ENCODE measurements at places on chromosomes 6 and 20.

DNA sequence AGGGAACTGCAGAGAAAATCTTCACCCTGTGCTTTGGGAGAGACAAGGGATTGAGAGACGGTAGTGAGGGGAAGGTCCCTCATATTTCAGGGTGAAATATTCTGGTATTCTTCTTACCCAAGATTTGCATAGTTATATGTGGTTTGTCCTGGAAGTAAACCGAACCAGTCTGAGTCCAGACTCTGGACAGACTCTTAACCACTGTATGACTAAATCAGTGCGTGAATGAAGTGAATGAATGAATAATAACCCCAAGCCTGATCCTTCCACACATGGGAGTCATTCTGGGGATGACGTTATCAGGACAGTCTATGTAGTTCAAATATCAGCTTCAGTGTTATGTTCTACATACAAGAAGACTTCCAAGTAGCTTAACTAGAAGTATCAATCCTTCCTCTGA, 690.7 kb downstream of the KIF16B start:
- DNase-seq: no peak

GRCh38 chr6:80425089-80425823, 318.8 kb downstream of the BCKDHB start:
- no peak for DNase-seq

GRCh38 chr6:20340068-20340848, 61.4 kb upstream of the E2F3 start:
- no peak for DNase-seq

DNA sequence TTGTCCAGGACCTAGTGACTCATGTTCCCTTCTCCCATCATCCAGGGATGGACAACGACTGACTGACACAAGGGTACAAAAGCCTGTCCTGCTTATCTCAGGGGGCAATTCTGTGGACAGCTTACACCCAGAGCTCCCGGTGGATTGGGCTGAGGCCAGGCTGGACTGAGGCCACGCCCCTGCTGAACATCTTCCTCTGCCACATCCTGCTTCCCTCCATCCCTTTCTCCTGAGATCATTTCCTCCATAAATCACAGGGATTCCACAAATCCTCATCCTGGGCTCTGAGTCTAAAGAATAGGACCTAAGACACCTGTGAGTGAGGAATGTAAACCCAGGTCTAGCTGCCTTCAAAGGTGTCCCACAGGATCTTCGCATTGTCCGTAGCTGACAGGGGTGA, 30.4 kb upstream of the RNF24 start:
- DNase-seq: no peak

- DNase-seq: peak; percentile 29
Measured at GRCh38 chr6:135535989-135536414, 38.5 kb upstream of the AHI1 start.

DNA sequence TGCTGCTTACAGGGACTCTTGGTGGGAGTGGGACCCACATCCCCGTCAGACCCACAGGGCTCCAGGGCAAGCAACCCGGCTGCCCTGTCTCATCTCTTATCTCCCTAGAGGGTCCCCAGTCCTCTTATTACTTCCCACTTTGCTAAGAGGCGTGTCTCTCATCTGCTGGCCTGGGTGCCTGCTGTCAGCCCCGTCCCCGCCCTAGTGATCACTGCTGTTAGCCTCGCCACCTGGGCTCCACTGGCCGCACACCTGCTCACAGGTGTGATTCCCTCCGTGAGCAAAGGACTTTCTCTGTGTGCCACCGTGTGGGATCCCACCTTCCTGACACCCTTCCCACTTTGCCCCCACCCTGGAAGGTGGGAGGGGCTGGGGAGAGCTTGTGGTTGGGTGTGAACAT, 57.6 kb downstream of the TCP11 start:
- DNase-seq: no peak

GRCh38 chr6:19998541-19998940, 161.4 kb downstream of the ID4 start:
- no peak for DNase-seq

DNA sequence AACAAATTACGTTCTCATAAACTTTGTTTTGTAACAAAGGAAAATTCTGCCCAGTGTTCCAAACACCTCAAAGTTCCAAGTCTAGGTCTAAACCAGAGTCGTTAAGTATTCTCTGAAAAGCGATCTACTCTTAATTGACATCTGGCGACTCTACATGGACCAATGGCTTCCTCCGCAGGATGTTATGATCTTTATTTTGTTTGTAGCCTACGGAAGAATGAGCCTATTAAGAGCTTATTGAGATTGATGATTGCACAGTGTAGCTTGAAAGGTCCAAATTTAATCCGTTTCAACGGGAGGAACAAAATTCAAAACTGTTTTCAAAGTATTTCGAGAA, 61.1 kb downstream of the FAM217A start:
- DNase-seq: peak; percentile 81

DNA sequence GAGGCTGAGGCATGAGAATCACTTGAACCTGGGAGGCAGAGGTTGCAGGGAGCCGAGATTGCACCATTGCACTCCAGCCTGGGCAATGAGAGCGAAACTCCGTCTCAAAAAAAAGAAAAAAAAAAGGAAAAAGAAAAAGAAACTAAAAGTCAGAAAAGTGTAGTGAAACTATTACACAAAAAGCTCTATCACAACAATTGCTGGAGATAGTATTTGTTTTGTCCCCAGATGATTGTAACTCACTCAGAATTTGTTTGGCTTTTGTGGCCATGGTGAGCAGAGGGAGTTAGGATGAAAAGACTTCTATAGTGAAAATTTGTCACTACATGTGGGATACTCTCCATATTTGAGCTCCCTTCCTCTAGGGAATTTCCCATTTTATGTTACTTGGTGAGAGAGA, 5.2 kb upstream of the GOPC start:
- DNase-seq: no peak

DNA sequence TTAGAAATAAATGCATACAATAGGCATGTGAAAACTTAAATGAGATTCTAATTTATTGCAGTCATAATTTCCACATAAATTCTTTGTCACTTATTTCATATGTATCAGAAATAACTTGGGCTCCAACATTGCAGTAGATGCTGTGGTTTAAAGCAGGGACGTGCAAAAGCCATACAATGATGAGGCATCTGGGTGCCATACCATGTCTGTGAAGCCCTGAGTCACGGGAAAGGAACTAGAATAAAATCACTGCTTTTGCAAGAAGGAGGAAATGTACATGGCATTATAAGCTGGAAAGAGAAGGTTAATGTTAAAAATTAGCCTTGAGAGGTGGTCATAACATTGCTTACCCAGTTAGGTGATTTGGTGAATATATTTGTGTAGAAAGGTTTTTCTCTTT, 180.4 kb downstream of the SASH1 start:
- no peak for DNase-seq

DNA sequence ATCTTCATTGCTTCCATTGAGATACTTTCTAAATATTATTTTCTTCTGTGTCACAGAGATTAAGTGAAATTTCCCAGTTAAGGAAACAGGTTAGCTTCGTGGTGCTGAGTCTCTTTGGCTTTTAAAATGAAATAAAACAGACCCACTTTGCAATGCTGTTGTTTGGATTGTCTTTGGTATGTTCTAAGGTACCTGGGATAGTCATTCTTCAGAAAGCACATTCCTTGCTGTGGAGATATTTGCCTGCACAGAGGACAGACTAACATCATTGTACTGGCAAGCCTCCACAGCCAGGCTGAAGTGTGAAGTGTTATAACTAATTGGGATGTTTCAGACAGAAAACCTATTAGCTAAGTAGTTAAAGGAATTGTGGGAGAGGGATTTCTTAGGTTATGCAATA, 148.8 kb upstream of the EPHA7 start:
- no peak for DNase-seq

GRCh38 chr6:165049362-165049761, 260.0 kb downstream of the C6orf118 start:
- DNase-seq: no peak

DNA sequence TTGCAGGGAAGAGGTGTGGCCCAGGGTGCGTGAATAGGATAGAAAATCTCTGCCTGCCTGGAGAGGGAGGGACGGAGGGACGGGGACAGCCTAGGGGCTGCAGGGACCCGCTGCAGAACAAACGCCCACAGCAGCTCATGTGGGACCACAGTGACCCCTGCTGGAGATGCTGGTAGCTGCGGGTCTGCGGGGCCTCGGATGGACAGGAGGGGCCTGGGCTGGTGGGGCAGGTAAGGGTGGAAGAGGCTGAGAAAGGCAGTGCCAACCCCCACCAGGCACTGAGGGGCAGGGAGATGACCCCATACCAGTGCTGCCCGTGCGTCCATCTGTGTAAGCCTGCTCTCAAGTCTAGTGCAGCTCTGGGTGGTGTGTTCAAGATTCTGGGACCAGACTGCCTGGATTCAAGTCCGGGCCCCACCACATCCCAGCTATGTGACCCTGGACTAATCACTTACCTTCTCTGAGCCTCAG, 39.4 kb downstream of the KIAA1755 start:
- peak; percentile 44 for DNase-seq

DNA sequence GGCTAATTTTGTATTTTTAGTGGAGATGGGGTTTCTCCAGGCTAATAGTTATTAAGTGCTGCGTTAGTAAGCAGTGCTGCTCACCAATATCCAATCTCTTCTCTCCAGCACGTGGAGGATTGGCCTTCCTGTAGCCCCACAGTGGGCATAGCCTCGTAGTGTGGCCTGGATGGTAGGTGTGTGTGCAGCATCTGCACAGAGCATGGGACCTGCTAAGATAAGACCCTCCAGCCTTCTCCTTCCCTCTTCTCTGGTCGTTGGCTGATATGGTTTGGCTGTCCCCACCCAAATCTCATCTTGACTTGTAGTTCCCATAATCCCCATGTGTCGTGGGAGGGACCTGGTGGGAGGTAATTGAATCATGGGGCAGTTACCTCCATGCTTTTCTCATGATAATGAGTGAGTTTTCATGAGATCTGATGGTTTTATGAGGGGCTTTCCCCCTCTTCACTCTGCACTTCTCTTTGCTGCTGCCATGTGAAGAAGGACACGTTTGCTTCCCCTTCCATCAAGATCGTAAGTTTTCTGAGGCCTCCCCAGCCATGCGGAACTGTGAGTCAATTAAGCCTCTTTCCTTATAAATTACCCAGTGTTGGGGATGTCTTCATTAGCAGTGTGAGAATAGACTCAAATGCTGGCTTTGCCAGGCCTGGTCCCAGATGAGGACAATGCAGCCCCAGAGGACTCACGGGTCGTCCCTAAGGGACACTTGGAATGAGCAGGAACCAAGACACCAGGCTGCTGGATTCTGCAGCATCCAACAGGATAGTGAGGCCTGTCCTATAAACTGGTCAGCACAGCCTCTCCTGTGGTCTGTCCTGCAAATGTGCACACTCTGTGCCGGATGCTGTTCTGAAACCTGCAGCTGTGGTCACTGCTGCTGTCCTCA, 63.4 kb upstream of the AFDN start:
- no peak for DNase-seq

DNA sequence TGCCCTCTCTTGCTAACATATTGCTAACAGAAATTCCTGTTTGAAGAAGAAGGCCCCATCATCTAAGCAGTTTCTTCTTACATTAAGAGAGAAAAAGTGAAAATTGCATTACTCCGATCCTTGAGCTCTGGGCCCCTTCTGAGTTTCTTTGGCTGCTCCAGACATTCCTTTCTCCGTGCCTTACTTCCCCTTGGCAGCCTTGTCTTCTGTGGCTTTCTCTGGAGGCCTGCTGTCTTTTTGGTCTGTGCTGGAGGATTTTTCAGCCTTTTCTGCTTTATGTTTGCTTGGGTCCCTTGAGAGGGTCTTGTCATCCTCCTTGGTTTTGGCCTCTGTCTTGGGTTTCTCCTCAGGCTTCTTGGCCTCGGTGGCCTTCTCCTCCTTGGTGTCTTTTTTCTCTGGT, 378.8 kb upstream of the CHD6 start:
- DNase-seq: no peak

GRCh38 chr6:14339711-14340584, 222.4 kb downstream of the CD83 start:
- DNase-seq: no peak

- no peak for DNase-seq
Measured at GRCh38 chr6:124987291-124987690, 25.1 kb downstream of the RNF217 start.

- DNase-seq: peak; percentile 32
Measured at GRCh38 chr20:32474967-32475811, 109.9 kb downstream of the NOL4L start.

DNA sequence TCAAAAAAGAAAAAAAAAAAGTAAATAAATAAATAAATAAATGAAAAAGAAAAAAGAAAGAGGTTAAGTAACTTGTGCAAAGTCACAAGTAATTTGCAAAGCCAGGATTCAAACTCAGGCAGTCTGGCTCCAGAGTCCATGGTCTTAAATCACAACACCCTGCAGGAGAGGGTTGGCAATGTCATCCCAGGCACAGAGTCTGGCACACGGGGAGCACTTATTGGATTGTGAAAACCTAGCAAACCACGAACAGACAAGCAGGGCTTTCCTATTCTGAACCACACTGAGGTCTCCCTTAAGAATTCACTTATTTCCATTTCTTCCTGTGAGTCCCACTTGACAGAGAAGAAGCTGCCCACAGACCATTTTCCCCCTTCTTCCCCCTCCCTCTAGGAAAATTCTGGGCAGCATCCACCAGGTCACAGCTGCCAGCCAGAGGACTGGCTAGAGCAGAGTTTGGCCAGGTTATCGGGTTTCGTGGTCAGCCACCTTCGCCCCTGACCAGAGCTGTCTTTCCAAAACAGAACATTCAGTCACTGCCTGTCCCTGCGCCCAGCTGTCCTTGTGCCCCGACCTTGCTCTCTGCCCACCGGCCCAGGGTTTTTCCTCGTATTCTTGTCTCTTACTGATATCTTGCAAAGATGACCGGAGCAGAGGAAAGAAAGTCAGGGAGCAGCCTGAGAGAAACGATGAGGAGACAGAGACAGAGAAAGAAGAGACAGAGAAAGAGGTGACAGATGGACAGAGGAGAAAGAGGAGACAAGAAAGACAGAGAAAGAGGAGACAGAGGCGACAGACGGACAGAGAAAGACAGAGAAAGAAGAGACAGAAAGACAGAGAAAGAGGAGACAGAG, 106.4 kb upstream of the PTPN1 start:
- DNase-seq: no peak

DNA sequence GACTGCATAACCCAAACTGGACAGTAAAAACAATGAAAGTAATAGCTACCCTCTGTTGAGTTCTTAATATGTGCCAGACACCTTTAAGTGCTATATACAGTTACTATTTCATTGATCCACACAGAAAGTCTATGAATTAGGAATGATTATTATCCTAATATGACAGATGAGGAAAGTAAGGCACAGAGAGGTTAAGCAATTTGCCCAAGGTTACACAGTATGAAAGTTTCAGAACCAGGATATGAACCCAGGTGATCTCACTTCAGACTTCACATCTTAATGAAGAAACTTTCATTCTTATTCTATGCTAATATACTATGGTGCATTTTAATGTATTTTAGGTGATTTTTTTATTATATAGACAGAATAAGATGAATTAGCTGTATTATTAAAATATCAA, 40.6 kb upstream of the RIPPLY2 start:
- no peak for DNase-seq

DNA sequence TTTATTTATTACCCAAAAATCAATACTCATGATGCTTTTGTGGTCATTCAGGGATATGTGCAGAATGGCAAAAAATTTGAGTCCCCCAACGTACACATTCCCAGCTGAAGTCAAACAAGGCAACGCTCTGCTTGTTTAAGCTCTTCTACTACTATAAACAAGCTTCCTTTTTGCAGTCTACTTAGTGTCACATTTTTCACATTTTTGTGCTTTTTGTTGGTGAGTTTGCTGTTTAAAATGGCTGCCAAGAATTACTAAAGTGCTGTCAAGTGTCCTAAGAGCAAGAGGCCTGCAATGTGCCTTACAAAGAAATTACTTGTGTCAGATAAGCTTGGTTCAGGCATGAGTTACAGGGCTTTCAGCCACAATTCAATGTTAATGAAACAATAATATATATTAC, 2.1 kb downstream of the WFDC8 start:
- DNase-seq: no peak
